ENCODE measurements at places on chromosomes 16 and 17.

GRCh38 chr17:67377488-67378453, 690 bp downstream of the PITPNC1 start:
- DNase-seq: peak; percentile 50

DNA sequence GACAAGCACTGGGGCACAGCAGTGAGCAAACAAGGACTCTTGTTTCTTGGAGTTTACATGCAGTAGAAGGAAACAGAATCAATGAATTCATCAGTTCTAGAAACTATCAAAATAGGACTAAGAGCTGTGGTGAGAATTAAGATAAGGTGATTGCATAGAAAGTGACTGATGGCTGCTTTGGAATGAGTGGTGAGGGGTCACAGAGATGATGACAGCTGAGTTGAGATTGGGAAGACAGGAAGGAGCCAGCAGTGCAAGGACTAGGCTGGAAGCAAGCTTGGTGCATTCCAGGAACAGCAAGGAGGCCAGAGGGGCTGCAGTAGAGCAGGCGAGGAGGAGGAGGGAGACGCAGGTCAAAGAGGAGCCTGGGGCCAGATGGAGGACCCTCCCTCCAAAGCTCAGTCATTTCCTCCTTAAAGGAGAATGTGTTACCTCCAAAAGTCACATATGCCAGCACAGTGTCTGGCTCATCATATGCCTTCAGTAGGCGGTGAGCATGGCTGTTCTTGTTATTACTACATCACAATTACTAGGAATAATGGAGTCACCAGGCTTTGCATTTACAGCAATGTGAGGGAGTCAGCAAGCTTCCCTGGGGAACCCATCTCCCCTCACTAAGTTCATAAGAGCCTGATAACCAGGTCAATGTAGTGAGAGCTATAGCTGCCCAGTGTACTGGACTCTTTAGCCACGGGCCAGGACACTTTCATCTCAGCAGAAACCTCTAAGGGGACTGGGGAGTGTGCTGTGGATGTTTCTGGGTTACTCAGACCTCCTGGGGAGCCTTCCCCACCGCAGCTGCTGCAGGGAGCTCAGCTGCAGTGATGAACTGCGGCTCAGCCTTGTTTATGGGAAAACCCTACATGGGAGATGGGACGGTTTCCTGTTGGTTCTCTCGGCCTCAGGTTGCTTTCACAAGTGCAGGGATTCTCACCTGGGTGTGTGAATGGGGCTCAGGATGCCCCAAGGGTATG, 157.2 kb downstream of the SEC14L1 start:
- DNase-seq: no peak

DNA sequence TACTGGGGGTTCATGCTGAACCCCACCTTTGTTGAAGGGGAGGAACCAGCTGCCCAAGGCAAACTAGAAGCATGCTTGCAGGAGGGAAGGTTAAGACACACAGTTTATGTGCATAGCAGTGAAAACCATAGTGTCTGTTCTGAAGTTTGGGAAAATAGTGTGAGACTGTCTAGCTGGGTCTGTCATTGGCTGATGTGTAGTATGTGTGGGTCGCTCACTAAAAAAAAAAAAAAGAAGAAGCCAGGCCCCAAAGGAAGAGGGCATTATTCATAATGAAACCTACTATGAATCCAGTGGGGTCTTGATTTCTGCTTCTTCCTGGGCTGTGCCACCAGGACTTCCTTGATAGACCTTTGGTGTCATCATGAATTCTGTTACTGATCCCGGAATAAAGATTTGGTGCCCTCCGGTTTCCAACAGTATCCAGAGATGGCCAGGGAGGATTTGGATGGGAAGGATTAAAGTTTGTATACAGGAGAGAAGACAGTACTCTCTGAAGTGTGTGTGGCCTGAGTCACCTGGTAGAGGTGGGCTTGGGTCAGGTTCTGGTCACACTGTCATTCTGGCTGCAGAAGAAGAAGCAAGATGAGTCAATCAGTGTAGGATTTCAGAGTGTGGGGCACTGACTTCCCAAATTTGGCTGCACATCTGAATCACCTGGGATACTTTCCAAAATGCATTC, 220.3 kb downstream of the PRKCA start:
- no peak for DNase-seq

- DNase-seq: no peak
Observed at GRCh38 chr17:74595037-74595750, 3.1 kb upstream of the CD300LD start.

- DNase-seq: no peak
Observed at GRCh38 chr17:63445571-63445953, 544 bp downstream of the CYB561 start.

GRCh38 chr17:1810450-1811103, 19.1 kb downstream of the SMYD4 start:
- no peak for DNase-seq

Measured in AG10803 (cell line).